ENCODE measurements at places on chromosomes 4 and X. TPM values are rescaled to one million over a fixed set of nuclear protein-coding genes. Genes with fewer than 3 reads are reported as not detected.

DNA sequence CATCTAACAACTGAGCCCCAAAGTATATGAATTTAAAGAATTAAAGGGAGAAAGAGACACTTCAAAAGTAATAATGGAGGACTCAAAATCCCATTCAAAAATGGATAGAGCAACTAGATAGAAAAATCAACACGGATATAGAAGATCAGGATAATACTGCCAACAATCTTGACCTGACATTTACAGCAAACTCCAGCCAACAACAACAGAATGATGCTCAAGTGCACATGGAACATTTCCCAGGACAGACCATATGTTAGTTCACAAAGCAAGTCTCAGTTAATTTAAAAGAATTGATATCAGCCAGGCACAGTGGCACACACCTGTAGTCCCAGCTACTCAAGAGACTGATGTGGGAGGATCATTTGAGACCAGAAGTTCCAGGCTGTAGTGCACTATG is 72.0 kb upstream of the SMARCAD1 start:
- DNase-seq = no peak

GRCh38 chr4:145535202-145535601 is 53.5 kb downstream of the SMAD1 start:
- DNase-seq = no peak

- no peak for DNase-seq
Measured at GRCh38 chr4:87957061-87957460, 18.5 kb upstream of the SPP1 start.

Gene RASL11B
- 0.32 TPM for total RNA-seq

DNA sequence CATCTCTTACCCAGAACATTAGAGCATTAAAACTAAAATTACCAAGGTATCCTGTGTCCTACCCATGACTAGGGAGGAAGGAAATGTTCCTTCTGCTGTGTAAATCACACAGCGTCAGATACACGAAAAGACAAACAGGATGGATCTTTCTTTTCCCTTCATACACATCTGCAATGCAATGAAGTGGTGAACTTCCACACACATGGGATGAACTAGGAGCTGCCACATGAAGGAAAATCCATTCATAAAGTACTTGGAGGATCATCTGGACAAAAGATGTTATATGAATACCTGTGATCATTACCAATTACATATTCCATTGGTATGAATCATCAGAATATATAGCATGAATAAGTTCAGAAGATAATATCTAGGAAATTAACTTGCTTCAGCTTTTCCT is 46.2 kb downstream of the LDB2 start:
- DNase-seq = no peak

Gene AWAT2
- not detected for total RNA-seq

Data from LHCN-M2 (cell line).